ENCODE measurements at places on chromosomes 6 and 20.

- DNase-seq, result peak; percentile 37
These were observed at the start of gene NHSL1 for GRCh38 chr6:138499303-138500018. TSS of gene NHSL1 (minus strand) at chr6:138499494. CDS start at chr6:138499290, 204 bp downstream.

- no peak for DNase-seq
These were observed 1054.3 kb downstream of the EPHA7 start for GRCh38 chr6:92364948-92365541.

DNA sequence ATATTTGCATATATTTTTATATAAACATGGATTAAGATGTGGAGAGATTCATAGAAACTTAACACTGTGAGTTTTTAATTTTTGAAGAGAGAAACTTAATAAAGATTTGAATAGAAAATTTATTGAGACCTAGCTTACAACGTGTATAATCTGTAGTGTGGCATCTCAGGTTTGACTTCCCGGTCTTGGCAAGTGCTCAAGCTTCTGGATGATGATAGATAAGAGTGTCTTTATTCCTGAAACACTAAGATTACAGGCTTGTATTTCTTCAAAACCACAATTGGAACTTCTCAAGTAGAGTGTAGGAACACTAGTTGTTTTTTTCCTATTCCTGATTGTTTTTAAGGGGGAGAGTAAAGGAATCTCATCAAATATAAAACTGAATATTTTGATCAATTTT is 64.6 kb upstream of the NOTCH4 start:
- DNase-seq, result no peak

DNA sequence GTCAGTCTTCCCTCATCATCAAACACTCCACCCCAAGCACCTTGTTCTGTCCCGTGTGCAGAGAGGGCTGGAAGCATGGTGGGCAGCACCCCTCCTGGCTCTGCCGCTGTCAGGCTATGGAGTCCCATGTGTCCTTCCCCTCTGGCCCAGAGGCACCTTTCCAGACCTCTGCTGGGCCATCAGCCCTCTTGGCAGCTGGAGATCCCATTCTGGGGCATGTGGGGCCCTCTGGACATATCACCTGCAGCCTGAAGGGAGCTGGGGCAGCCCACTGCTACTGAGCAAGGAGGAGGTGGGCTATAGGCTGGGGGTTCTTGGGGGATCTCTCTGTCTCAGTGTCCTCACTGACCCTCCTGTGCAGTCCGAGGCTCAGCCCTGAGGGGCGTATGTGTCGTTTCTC is 42.2 kb downstream of the SUN5 start:
- DNase-seq, result no peak

DNA sequence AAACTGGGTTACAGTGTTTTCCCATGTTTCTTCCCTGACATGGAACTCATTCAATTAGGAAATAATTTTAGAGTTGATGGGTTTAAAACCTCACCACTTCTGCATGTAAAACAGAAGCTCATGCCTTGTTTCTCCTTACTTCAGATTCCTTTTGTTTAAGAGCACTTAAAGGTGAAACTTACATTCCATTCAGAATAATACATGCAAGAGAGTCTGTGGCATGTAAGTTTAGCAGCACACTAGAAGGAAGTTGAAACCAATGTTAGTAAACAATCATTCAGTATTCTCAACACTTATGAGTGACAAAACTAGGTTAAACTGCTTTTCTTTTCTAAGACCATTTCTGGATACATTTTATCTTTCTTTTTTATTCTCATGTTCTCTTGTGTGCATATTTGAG is 495.6 kb upstream of the PTCHD4 start:
- DNase-seq, result no peak

DNA sequence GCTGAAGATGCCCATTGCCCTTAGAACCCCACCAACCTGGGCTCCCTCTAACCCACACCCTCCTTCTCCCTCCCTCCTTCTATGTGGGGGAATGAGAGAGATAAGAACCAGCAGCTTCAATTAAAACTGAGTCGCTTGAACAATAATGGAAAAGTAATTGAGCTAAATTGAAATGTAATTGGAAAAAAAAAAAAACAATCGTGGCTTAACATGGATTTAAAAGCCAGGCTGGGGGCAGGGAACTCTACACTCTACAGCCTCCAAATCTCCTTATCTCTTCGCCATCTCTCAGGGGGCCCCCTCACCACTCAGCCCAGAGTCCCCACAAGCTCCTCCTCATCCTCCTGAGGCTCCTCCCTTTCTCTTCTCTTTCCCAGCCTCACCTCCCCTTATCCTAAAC is 83.2 kb downstream of the MDGA1 start:
- no peak for DNase-seq

GRCh38 chr6:44472250-44472945 is 84.9 kb downstream of the CDC5L start:
- DNase-seq, result no peak

DNA sequence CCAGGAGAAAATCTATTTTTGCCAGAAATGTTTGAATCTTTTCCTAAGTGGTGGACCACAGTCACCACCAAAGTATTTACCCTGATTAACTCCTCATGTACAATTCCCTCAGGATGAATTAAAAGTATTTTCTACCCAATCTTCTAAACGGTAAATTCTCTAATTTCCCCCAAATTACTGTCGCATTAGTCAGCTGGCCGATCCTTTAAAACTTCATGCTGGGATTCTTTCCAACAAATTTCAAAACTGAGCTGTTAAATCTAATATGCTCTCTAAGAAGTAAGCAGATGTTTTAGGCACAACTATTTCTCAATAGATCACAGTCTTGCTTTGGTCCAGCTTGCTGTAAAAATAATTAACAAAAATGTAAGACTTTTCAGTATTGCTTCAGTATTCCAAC is 447.2 kb downstream of the FRK start:
- no peak for DNase-seq

- DNase-seq, result no peak
These were observed 1325.6 kb downstream of the HACE1 start for GRCh38 chr6:103534095-103534494.

GRCh38 chr20:1813101-1813529 is 82.1 kb upstream of the SIRPA start:
- DNase-seq, result no peak

GRCh38 chr6:139569566-139569965 is 195.1 kb upstream of the CITED2 start:
- DNase-seq, result peak; percentile 85

GRCh38 chr6:110399219-110400071 is 15.9 kb downstream of the DDO start:
- no peak for DNase-seq

GRCh38 chr20:20593447-20594170 is 118.8 kb downstream of the RALGAPA2 start:
- peak; percentile 42 for DNase-seq

DNA sequence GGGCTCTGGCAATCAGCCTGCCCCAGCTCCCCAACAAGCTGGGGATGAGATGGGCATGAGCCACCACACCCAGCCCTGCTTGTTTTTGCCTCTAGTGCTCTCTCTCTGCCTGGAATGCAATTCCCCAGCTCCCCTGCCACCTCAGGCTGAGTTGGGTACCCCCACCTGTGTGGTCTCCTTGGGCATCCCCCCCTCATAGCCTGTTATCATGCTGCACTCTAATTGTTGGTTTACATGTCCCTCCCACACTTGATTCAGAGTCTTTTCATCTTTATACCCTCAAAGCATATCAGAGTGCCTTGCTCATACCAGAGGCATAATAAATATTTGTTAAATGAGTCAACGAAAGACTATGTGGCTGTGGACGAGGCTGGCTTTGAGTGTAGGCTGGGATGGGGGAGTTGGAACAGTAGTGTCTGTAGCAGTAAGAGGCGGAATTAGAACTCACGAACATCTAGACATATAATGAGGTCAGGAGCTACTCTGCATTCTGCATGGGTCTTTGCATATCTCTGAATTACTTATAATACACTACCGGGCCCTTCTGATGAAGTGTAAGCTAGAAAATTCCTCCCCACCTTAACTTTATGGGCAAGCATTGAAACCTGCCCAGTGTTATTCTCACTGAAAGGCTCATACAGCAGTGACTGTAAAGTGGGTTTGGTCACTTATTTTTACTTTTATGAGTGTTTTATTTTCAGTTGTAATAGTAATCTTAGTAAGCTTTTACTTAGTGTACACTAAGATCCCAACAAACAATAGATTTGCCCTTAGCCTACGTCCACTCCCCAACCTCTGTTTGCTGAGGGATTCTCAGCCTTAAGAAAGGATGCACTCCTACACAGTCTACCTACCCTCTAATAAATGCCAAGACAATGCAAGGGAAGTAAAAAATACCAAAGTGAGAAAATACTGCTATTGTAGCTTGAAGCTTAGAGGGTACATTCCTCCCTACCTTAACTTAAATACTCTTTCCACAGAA is 58.7 kb downstream of the EDN1 start:
- no peak for DNase-seq

GRCh38 chr20:19026121-19026878 is 186.1 kb upstream of the SLC24A3 start:
- no peak for DNase-seq

GRCh38 chr6:54892831-54893230 is 46.3 kb downstream of the FAM83B start:
- DNase-seq, result peak; percentile 1

DNA sequence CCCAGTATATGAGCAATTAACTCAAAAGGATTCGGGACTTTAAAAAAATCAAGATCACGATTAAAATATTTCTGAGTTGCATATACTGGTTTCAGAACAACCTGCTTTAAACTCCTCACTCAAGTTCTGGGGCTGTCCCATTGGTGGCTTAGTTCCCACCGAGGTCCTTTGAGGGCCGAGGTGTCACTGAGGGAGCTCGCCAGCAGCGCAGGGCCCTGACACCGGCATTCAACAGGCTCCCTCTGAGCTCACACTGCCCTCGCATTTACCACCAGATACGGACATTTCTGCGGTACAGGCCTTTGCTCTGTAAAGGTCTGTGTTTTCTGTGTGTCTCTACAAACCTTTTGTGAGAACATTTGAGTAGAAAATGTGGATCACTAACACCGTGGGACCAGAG is 24.4 kb upstream of the BNIP5 start:
- no peak for DNase-seq

- DNase-seq, result no peak
These were observed 226.5 kb upstream of the CITED2 start for GRCh38 chr6:139600919-139601475.

GRCh38 chr6:121305957-121306607 is 28.2 kb downstream of the TBC1D32 start:
- DNase-seq, result peak; percentile 33

DNA sequence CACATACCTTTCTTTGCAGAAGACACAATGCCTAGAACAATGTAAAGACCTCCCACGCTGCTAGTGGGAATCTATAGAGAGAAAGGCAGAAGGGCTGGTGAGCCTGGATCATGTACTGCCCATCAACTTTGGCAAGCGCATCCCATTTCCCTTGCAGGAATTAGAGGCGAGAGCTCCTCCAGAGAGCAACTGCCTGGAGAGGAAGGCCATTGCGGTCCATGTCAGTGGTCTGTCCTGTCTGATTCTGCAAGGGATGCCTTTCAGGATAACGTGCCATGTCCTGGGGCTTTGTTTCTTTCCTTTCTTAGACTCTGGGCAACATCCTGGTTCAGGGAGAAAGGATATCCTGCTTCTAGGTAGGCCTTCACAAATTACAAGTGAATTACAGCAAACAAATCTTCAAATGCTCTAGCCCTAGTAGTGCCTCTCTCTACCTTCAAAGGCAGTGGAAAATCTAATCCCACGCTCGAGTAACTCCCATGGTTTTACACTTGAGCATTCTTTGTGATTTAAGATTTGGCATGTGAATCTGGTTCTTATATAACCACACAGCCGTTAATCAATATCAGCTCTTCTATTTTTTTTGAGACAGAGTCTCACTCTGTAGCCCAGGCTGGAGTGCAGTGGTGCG is 38.5 kb downstream of the GCNT2 start:
- DNase-seq, result no peak

GRCh38 chr6:163718537-163718936 is 304.0 kb downstream of the QKI start:
- no peak for DNase-seq
